Fibroblast of gingiva (primary cell): ENCODE measurements at places on chromosomes 3 and 15.

GRCh38 chr15:58513726-58514336 is 82.0 kb downstream of the LIPC start:
- no peak for DNase-seq

DNA sequence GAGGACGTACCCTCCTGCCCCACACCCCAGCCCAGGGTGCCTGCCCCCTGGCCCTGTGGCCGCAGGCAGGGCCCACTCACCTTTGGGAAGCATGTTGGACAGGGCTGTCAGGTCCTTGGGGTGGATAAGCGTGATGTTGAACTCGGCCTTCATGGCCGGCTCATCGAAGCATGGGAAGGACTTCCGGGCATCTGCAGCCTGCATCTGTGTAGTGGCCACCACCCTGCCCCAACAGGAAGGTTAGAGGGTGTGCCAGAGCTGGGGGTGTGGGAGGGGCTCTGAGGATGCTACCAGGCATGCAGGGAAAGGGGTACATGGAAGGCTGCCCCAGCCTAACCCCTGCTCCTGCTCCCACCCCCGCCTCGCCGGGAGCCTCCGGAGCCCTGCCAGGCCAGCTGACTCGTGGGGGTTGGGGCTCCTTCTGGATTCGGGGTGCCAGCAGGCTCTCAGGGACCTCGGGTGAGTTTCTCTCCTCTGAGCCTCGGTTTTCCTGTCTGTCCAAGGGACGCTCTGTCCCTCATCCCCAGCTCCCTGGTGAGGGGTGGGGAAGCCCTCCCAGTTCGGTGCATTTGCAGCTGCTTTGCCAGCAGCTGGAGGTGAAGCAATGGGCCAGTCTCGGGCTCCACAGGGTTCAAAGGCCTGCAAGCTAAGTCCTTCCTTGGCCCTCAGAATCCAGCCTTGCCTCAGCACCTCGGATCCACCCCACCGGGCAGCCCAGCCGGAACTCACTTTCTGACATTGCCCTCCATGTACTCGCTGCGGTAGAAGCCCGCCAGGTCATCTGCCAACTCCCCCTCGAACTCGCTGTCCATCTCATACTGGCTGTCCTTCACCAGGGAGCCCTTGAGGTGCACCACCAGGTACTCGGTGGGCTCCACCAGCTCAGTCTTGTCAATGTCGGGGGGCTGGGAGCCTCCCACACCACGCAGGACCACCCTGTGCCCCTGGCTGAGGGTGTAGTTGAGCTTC is 9.1 kb downstream of the ANPEP start:
- no peak for DNase-seq

- DNase-seq = no peak
Observed at GRCh38 chr3:194833114-194833910, 147.6 kb downstream of the FAM43A start.

DNA sequence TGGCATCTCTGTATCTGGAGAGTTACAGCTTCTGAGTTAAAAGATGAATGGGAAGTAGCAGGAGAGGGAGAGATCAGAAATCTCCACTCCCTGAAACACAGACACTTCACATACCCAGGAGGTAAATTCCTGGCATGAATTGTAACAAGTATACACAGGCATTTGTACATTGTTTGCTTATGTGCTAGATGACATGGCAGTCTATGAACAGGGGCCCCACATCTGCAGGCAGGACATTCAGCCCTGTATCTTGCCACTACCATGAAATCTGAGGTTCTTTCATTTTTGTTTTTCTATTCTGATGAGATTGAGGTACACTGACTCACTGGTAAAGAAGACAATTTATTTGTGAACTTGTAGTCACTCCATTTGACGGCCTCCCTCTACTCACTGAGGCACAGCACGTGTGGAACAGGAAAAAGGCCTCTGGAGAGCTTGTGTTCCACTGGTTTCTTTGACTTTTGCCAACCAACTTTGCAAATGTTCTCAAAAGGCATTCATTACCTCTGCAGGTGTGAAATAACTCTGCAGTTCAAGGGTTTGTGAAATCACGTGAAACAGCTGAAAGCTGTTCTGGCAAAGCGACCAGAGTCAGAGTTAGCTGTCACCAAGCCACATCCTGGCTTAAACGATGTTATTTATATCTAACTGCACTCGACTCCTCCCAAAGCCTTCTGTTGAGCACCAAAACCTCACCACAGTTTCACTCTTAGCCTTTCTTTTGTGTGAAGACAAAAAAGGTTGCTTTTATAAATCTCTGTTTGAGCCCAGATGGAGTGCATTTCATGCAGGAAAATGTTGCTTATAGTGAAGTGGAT is 401.3 kb upstream of the CFAP20DC start:
- no peak for DNase-seq

DNA sequence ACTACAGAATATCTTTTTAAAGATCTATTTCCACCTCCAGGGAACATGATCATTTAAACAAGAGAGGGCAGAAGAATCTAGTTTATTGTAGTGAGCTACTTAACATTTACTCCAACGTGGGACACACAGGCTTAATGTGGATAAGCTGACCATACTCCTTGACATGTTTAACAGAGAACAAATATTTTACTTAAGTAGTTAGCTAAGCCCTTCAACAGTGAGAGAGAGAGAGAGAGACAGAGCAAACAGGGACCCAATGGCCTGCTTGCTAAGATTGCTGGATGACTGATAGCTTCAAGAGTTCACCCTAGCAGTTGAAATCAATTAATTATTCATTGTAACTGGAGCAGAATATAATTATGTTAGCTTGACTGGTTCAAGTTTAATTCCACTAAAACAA is 158.6 kb downstream of the ADAM10 start:
- DNase-seq = no peak

- DNase-seq = no peak
Observed at GRCh38 chr15:44243829-44244228, 44.7 kb upstream of the GOLM2 start.

DNA sequence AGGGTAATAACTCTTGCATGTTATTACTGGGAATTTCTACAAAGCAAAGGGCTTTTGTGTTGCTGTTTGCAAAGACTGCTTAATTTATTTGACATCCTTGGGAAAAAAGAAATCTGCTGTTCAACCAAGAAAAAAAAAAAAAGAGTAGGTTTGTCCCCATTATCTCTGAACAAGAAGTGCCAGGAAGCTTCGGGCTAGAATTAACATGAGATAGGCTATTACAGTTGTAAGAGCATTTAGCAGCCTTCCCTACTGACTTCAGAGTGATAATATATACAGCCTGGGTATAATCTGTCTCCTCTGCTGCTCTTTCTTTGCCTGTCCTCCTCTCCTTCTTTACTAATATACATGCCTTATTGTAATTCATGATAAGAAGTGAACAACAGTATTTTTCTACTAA is 23.3 kb upstream of the CHMP2B start:
- no peak for DNase-seq

GRCh38 chr3:60307562-60308199 is 943.6 kb downstream of the FHIT start:
- DNase-seq = no peak

DNA sequence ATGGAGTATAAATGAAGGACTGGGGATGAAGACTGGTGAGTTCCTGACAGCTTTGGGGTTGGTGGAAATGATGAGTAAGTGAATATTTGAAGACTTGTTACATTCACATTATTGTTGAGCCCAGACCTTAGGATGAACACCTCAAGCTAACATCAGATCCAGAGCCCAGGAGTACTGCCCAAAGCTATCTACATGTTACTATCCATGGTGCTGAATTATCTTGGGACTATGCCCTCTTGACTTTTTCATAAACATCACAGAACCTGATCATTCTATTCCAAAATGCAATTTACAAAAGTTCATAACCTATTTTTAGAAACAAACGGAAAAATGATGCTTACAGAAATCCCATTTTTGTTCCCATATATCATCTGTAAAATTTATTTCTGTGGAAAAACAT is 613.3 kb downstream of the TUSC7 start:
- DNase-seq = peak; percentile 2

DNA sequence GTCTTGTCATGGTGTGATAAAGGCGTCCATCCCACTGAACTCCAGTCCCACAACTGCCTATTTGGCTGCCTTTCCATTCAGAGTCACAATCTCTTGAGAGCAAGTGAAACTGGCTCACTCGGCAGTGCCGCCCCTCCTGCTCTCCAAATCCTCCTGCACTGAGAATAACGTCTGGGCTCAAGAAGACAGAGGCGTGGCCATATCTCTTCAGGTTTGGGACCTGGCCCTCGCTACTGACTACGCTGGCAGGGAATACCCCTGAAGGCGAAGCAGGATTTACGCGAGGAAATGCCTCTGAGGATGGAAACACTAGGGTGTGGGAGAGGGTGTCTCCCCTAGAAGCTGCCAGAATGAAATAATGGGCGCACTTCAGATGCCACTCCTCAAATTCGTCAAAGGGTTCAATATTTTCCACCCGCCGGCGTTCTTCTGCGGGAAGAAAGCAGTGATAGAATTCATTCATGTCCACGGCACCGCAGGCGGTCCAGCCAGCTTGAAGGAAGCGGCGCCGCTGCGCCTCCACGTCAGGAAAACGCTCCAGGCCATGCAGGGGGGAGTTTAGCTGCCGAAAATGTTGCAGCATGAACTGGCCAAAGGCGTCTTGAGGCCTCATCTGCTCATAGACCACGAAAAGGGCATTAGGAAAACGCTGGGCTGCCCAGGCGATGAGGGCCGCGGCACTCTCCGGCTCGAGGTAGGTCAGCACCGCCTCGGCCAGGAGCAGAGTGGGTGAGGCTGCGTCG is 985 bp downstream of the LCMT2 start:
- peak; percentile 44 for DNase-seq

- DNase-seq = no peak
Observed at GRCh38 chr15:81752974-81753373, 292.8 kb downstream of the MEX3B start.

DNA sequence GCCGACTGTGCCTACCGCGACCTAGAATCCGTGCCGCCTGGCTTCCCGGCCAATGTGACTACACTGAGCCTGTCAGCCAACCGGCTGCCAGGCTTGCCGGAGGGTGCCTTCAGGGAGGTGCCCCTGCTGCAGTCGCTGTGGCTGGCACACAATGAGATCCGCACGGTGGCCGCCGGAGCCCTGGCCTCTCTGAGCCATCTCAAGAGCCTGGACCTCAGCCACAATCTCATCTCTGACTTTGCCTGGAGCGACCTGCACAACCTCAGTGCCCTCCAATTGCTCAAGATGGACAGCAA is 1.4 kb downstream of the ISLR start:
- DNase-seq = no peak

- no peak for DNase-seq
Observed at GRCh38 chr3:72295276-72295961, 510.5 kb upstream of the PROK2 start.

- no peak for DNase-seq
Observed at GRCh38 chr3:152105446-152105845, 163.3 kb upstream of the MBNL1 start.

DNA sequence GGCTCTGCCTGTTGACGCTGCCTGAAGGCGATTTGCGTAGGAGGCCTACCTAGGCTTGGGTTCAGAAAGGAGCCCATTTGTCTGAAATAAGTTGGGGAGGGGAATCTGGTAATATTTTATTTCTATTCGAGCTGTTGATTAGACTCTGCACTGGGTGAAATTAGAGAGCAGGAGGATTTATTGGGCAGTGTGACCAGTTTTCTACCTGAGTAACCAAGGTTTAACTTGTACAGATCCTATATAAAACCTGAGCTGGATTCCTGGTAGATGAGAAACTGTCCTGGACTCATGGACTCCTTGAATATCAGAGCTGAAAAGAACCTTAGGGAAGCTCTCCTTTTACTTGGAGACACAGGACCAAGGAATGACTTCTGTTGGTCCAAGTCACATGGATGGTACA is 19.6 kb upstream of the GPR156 start:
- DNase-seq = no peak

DNA sequence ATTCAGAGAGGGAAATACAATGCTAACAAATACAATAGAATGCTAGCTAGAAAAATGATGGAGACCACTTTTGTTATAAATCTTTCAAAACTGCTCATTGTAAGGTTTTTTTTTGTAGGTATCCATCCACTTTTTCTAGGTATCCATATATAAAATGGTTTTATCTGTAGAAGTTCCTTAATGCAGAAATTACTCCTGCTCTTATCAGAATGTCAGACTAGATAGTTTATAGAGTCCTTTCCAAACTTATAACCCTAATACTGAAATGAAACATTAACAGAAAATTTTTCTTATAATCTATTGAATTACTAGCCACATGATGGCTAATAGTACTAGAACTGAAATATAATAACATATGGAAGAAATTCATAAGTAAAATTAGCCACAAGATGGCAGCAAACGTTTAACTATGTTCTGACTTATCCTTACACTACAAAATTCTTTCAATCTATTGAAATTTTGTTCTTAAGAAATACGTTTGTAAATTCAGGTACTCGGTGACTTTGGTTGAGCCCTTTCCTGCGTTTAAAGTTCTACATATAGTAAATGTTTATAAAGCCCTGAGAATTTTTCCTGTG is 58.5 kb downstream of the ECT2 start:
- DNase-seq = peak; percentile 61

DNA sequence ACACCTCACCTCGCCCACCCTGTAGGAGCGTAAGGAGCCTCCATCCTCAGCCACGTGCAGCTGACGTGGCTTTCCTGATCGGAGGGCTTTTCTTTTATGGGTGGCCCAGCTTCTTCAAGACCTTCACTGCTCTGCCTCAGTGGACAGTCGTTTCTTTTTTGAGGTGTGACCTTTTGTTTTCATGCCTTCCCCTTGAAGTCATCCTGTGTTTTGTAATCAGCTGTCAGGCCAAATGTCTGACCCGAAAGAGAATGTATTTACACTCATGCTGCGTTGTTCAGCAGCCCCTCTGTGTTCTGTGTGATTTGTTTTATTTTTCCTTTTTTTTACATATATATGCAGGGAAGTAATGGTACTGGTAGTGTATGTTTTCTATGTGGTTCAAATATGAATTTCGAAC is 41.8 kb downstream of the CCK start:
- DNase-seq = no peak

DNA sequence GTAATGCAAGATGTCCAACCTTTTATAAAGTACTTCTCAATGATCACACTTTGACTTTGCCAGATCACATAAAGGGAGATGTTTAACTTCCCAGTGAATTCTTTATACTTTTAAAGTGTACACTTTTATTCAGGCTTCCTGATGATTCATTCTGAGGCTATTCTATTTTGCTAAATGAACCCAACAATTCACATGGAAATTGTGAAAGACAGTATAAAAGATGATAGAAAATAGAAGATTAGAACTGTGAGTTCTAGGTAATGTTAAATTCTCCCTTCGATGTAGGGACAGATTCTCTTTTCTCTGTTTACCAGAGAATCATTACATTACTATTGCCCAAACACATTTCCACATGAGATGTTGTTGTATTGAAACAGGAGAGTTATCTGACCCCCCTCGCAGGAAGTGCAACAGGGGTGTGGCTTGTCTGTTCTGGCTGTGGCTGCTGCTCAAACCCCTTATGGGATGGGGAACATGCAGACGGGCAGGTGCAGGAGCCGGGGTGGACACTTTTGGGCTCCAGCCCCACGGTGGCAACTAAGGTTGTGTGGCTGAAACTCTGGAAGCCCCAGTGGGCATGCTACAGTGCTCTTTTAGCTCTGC is 131.3 kb upstream of the LRTM1 start:
- no peak for DNase-seq

GRCh38 chr3:67688231-67688630 is 33.8 kb upstream of the SUCLG2 start:
- no peak for DNase-seq

- peak; percentile 48 for DNase-seq
Observed at GRCh38 chr3:16290007-16290826, 25.2 kb downstream of the OXNAD1 start.
